Vagina (tissue), 2 donors: ENCODE measurements at places on chromosomes 6 and 20.

DNA sequence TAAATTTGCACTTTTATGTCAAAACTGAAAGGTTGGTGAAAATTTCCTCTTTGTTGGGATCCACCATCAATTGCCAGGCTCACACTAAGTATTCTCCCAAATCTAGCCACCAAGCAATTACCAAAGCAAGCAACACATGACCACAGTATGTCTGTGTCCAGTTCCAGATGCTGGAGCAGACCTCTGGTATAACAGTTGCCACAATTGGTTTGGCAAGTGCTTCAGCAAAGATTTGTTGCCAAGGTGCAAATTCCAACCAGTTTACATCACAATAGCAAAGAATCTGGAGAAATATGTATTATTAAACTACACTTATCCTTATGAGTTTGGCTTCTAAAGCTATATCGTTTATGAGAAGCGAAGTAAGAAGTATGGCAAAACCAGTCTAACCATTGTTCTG is 6.4 kb downstream of the GTF2H5 start:
- DNase-seq = no peak

DNA sequence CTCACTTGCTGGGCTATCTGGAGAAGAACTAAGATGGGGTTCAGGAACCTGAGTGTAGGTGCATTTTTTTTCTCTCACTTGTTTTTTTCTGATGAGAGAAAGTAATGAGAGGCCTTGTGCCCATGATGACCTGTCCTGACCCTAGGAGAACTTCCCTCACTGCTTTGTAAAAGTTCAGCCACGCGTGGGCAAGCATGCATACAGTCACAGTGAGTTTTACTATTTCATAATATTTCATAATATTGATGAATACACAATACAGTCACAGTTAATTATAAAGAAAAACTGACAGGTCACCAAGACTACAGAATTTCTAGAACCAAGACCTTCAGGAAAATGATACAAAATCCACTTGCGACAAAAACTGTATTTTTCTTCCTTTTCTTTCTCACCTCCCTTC is 111.8 kb downstream of the MAP7 start:
- no peak for DNase-seq

DNA sequence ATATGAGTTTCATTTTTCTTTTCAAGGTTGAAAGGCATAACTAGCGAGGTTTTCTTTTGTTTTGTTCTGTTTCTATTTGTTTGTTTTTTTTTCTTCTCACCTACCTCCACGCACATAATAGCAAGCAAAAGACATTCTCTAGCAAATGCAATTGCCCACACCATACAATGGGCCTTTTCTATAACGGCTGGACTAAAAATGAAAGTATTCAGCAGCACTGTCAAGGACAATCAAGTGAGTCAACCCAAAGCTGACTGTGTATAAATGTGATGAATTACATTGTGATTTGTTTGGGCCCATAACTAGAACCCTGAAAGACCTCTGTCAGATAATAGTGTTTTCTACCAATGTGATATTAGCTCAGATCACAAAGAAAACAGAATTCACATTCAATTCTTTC is 496.7 kb downstream of the RNF144B start:
- no peak for DNase-seq

- DNase-seq = no peak
Observed at GRCh38 chr6:126608681-126609080, 268.8 kb downstream of the CENPW start.

GRCh38 chr6:7914991-7915789 is 4.6 kb upstream of the TXNDC5 start:
- DNase-seq = no peak

GRCh38 chr6:163019926-163020325 is 292.2 kb downstream of the PACRG start:
- no peak for DNase-seq

GRCh38 chr6:55746473-55746872 is 128.9 kb downstream of the BMP5 start:
- DNase-seq = no peak

DNA sequence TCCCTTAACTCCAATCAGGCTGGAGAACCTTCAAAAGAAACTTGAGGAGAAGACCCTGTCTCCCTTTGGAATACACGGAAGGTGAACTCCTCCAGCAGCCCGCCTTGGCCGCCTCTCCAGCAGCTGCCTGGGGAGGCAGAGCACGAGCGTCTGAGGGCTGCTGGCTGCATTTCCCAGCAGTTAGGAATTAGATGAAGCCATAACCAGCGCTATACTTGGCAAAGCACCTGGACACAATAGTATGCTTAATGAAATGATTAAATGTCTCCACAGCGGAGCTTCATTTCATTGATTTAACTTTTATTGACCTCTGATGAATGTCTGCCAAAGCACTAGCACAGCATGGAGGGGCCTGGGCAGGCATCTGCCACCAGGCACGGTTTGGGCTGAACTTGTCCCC is 73.5 kb downstream of the TMEM242 start:
- no peak for DNase-seq

DNA sequence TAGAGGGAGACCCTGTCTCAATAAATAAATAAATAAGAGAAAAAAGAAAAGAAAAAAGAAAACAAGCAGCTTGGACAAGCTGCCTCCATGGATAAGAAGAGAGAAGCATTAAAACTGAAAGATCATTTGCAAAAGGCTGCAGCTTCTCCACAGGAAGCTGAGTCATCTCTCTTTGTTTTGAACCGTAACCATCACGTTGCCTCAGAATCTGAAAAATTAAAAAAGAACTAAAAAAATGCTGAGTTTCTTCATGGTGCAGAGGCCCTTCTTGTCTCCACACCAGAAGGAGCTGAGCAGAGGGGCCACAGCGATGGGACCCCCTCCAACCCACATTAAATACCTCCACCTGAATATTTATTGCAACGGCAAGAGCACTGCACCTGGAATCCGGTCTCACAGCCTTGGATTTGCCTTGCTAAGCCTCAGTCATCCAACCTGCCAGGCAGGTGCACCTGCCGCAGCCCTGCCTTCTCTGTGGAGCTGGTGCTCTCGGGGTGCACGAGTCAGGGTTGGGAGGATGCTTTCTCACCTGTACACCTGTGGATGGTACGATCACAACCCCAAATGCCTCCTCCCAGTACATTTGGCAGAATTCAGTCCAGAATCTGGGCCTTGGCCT is 28.1 kb downstream of the TOX2 start:
- no peak for DNase-seq

DNA sequence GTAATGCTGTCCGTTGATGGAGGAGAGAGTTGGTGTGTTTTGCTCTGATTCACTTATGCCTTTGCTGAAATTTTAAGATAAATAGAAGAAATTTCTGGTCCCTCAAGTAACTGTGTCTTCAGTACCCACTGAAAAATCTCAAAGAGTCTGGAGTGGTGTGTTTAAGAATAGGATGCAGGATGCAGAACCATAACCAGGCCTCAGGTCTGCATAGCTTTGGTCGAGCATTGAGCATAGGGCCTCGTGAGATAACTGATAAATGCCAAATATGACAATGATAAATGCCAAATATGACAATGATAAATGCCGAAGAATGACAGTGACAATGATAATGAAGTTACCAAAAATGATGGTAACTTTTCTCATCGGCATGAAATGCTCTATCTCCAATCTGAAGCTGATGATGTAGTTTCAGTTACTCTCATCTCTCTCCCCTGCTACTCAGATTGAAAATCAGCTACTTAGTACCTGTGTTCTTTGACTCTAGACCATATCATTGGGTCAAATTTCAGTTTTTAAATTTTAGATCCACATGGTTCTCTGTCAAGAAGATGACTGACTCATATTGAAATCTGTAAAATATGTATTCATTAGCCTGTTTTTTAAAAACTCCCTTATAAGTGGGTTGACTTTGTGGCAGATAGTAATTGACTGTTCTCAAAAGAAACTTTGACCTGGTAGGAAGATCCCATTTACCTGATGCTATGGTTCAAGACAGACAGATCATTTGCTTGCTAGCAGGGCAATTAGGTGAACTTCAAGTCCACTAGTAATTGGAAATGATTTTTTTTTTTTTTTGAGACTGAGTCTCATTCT is 96.6 kb downstream of the SLC16A10 start:
- no peak for DNase-seq

GRCh38 chr6:129022011-129022553 is 139.1 kb downstream of the LAMA2 start:
- no peak for DNase-seq

GRCh38 chr6:133645966-133646740 is 242.8 kb upstream of the TCF21 start:
- DNase-seq = no peak
